Uterus (tissue), 4 donors: ENCODE measurements at places on chromosomes 1 and 21.

DNA sequence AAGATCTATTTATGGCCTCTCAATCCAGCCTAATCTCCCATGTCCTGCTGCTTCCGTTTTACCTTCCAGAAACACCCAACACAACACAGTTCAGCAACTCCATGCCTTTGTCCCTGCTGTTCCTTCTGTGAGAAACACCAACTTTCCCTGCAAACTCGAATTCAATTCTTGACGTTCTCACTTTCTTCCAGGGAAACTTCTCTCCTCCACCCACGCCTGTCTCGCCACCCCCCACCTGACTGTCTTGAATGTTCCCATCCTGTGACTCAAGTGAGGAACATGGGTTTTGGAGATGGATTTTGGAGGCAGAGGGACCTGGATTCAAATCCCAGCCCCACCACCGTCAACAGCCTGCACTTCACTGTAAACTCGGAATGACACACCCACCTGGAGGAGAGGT lies 44.8 kb downstream of the GRHL3 start:
- no peak for DNase-seq

- no peak for DNase-seq
Measured at GRCh38 chr1:77945345-77945744, 33.5 kb downstream of the FUBP1 start.

DNA sequence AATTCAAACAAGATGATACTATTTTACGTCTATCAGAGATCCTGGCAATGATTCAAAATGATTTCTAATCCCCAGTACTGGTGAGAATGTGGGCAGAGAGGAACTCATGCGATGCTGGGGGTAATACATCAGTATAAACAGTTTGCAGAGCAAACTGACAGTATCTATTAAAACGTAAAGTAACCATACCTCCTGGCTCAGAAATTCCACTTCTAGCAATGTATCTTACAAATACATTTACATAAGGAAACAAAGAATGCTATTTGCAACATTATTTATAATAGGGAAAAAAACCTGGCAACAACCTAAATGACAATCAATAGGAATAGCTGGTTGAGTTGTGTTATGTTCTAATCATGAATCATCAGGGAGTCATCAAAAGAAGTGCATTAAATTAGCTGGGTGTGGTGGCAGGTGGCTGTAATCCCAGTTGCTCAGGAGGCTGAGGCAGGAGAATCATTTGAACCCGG lies 15.9 kb downstream of the RCAN1 start:
- no peak for DNase-seq

GRCh38 chr1:45334308-45335245 lies 5.4 kb upstream of the TOE1 start:
- no peak for DNase-seq

- no peak for DNase-seq
Measured at GRCh38 chr1:110918016-110918415, 45.1 kb downstream of the CD53 start.

- DNase-seq = no peak
Measured at GRCh38 chr1:99497690-99498089, 148.2 kb upstream of the PALMD start.

DNA sequence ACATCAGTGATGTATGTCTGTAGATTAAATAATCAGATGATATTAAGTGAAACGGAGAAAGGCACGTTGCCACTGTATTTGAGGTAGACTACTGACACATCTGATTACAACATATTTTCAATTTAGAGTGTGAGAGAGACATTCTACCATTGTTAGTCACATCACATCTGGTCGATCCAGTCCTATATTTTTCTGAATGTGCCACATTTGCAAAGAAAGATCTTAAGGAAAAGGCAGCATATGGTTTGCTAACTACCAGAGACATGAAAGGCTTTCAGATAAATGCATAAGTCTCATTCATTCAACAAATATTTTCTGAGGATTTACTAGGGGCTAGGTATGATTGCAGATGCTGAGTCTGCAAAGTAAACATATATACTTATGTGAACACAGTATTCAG lies 114.3 kb upstream of the RUNX1 start:
- no peak for DNase-seq

GRCh38 chr1:155976062-155976912 lies 2.1 kb downstream of the ARHGEF2 start:
- DNase-seq = peak; percentile 79

GRCh38 chr1:186792870-186793581 lies 35.7 kb upstream of the PLA2G4A start:
- DNase-seq = no peak

DNA sequence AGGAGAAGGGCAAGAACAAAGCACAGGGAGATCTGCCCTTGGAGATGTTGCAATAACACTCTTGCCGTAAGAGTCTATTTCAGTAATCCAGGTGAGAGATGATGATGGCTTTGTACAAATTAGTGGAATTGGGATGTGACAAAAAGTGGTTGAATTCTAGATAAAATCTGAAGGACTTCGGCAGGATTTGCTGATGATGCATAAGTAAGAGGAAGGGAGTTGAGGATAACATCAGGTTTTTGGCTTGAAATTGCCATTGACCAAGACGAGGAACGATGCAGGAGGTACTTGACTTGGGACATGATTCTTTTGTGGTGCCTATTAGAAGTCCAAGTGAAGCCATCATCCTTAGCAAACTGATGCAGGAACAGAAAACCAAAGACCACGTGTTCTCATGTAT lies 238.1 kb downstream of the GRIK1 start:
- no peak for DNase-seq

DNA sequence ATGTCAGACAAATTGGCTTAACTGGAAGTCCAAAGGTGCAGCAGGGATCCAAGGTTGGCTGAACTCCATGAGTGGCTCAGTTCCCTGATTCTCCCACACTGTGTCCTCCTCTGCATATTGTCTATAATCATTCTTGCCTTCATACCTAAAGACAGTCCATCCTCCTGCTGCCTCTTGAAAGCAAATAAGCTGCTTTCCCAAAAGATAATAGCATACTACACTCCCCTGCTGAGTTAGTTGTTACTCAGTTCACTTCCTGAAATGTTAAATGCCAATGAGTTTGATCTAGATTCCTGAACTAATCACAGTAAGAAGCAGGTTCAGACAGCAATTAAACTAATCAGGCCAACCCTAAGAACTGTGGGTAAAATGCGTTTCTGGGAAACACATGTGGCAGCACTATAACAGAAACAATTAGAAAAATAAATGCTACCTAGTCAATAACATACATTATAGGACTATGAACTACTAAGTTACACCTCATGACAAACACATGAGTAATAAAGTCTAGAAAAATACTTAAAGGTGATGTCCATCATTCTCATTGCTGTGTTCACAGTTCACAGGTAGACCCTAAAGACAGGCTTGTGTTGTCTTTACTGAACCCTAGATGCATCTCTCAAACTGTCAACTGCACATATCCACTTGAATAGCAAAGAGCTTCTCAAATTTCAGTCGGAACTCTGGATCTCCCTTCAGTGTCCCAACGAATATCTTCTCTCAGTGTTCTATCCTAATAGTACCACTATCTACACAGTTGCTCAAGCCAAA lies 50.8 kb upstream of the BOLA1 start:
- DNase-seq = no peak

- no peak for DNase-seq
Measured at GRCh38 chr1:17078991-17079868, 25.4 kb upstream of the SDHB start.

DNA sequence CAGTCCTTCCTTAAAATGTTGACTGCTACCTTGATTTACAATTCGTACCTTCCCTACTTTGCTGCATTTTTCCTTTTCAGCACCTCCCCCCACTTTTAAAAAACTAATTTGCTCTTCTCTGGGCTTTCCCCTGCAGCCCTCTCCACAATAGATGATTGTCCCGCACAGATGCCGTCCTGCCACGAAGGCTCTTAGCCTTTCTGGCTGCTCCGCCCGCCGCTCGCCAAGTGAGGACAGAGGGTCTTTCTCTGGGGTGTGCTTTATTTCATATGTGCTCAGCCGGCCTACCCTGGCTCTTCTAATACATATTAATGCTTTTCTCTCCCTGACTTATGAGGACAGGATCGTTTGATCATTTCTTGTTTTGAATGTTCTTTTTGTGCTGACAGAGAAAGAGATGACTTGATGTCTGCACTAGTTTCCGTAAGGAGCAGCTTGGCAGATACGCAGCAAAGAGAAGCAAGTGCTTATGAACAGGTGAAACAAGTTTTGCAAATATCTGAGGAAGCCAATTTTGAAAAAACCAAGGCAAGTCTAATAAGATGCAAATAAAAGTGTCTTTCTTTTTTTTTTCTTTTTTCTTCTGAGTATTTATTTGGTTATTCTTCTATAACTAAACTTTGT lies 60.6 kb downstream of the SDCCAG8 start:
- DNase-seq = no peak
